ENCODE measurements at places on chromosomes 6 and 20.

- no peak for DNase-seq
These were observed 22.6 kb downstream of the GNAS start for GRCh38 chr20:58875111-58875510.

GRCh38 chr20:17572034-17572638, 2.3 kb downstream of the DSTN start:
- DNase-seq: no peak

DNA sequence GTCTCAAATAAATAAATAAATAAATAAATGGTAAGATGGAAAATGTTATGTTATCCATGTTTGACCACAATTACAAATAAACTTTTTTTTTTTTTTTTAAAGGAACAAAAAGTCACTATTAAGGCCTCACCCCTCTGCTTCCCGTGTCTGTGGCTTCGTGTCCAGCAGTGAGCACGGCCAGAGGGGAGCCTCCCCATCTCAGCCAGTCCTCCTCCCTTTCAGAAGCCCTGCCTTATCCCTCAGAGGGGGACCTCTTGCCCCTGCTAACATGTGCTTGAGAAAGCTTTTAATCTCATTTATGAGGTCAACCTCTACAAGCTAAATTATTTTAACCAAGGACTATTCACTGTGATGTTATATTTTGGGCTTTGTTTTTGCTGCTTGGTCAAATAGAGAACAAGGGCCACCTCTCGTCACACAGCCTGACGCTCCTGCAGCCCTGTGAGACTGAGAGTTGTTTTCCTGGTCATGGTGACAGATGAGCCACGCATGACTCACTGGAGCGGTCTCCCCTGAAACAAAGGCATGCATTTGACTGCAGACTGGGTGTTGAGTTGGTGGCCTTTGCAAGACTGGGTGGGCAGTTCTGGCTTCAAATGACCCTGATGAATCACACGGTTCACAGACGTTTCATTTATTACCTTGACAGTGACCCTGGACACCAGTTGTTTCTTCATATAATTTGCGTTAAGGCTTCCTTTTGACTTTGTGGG, 131.8 kb downstream of the TIAM2 start:
- no peak for DNase-seq

GRCh38 chr6:105135907-105136430, 43.8 kb downstream of the POPDC3 start:
- peak; percentile 8 for DNase-seq

GRCh38 chr6:144935661-144936060, 650.5 kb downstream of the UTRN start:
- DNase-seq: peak; percentile 67

- DNase-seq: no peak
These were observed 68.6 kb upstream of the PRSS16 start for GRCh38 chr6:27178860-27179259.

DNA sequence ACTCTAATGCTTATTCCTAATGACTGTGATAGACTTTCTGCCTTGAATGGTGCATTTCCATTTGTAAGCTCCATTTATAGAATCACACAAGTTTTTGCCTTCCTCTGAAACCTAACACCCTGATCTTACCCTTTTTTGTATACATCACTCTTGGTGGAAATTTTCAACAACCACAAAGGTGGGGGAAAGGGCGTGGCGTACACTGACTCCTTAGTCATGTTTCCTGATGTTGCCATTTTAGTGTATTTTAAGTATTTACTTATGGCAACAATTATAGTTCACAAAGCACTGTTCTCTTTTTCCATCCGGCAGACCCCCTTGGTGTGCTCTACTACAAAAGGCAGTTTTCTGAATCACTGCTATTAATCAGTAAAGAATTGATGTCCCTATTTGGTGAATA, 92.0 kb downstream of the ATXN1 start:
- DNase-seq: peak; percentile 60

All from hematopoietic multipotent progenitor cell treated with erythropoietin and hydrocortisone succinate and interleukin-3 and kit ligand, for 4 days (in vitro differentiated cells).